ENCODE measurements at places on chromosomes 1 and 21.

DNA sequence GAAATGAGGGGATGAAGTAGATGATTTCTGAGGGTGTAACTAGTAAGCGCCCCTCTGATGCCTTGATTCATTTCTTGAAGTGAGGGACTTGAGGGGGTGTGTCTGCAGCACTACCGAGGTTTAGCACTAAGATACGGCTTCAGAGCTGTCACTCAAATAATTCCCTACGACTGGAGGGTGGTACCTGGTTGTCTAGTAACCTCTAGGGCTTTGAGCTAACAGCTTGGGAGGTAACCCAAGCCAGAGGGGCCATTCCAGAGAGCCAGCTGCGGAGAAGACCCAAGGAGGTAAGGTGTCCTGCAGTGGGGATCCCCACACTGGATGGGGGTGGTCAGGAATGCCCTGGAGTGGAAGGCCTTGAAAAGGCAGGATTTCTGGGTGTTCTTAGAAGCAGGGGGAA, at the start of gene TTC24:
TTC24 (plus strand) TSS at position 252 of the 400 bp plus-strand sequence. CDS start 1,642 bp downstream, outside the sequence.
- no peak for DNase-seq

DNA sequence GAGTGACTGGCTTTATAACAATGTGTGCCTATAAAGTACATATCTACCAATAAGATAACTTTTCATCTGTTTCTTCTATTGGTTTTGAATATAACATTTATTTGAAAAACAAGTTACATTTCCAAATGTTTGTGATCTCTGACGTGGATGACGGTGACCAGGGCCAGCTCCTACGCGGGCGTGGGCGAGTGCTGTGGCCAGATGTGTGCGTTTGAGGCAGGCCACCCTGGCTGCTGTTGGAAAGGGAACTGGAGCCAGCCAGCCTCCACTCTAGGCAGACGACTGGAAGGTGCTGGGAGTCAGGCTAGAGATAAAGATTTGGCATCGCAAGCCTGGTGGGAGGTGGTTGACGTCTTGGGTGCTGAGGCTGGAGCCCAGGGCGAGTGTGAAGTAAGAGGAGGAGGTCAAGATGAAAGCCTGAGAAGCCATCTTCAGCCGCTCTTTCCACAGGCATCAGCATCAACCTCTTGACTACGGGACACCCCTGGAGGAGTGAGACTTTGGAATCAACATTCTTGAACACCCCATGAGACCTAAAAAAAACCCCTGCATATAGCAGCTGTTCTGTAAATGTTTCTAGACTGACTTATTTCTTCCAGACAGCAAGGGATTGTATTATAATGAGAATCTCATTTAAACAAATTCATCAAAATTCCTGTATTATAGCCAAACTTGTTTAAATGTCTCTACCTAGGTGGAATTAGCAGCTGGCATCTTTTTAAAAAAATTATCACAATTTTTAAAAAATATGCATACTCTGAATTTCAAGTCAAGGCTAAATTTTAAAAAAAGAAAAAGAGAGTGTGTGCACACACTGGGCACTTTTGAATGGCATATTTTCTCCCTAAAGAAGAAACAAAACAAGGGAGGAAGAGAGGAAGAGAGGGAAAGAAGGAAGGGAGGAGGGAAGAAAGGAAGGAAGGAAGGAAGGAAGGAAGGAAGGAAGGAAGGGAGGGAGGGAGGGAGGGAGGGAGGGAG, 112.5 kb upstream of the SLC44A3 start:
- no peak for DNase-seq

GRCh38 chr1:175562452-175562851, 180.9 kb downstream of the TNR start:
- no peak for DNase-seq

GRCh38 chr1:30471307-30471706, 252.1 kb downstream of the MATN1 start:
- no peak for DNase-seq
